Stimulated activated CD4-positive, alpha-beta T cell treated with anti-CD3 and anti-CD28 coated beads, TNF-alpha, amount 100 ng/mL, for 1 hour (primary cell): ENCODE measurements at places on chromosomes 3 and 15.

- no peak for DNase-seq
These were observed 14.5 kb downstream of the TKT start for GRCh38 chr3:53240989-53241972.

DNA sequence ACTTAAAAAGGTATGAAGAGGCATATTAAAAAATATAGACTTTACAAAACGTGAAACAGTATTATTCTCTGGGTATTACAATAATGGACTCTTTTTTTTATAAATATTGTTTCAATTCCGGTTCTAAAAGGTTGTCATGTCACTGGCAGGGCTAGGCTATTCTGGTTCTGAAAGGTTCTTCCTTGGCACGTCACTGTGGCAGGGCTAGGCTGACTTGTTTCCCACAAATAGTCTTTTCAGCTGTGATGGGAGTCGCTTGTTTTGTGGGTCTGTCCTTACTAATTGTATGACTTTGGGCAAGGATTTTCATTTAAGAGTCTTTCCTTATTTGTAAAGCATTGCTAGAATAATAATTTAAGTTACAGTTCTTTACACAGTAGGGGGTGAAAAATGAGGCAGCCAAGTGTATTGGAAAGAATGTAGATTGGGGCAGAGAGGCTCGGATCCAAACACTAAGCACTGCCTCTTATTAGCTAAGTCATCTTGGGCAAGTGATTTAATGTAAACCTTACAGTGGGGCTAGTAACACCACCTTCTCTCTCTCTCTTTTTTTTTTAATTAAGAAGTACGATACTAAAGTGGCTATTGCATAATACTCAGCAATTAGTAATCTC lies 12.4 kb upstream of the MELTF start:
- DNase-seq: no peak

GRCh38 chr3:37243820-37244748 lies 69.7 kb upstream of the LRRFIP2 start:
- DNase-seq: no peak

DNA sequence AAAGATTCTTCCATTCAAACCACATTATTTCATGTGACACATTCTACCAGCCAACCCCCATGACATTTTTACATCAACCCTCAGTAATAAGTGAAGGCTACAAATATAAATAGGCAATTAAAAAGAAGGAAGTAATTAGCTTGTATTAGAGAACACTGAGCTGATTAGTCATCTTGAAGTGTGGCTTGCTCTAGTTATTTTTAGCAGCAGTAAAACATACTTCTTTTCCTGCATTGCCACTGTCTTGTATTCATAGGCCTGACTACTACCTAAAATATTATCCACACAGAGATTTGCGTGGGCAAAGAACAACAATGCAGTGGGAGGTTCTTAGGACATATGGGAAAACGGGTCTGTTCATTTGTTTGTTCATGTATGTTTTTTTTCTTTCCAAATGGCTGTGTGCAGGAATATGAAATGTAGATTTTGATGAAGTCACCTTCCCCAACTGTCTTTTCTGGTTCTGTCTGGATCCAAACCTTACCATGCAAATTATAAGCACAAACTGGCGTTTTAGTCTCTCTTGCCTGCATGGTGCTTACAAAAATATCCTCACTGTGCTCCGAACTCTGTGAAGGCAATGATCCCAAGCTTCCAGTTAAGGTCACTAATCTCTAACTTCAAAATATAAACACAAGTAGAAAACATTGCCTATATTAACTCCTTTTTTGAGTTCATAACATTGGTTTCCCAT lies 31.5 kb upstream of the TM4SF4 start:
- no peak for DNase-seq

DNA sequence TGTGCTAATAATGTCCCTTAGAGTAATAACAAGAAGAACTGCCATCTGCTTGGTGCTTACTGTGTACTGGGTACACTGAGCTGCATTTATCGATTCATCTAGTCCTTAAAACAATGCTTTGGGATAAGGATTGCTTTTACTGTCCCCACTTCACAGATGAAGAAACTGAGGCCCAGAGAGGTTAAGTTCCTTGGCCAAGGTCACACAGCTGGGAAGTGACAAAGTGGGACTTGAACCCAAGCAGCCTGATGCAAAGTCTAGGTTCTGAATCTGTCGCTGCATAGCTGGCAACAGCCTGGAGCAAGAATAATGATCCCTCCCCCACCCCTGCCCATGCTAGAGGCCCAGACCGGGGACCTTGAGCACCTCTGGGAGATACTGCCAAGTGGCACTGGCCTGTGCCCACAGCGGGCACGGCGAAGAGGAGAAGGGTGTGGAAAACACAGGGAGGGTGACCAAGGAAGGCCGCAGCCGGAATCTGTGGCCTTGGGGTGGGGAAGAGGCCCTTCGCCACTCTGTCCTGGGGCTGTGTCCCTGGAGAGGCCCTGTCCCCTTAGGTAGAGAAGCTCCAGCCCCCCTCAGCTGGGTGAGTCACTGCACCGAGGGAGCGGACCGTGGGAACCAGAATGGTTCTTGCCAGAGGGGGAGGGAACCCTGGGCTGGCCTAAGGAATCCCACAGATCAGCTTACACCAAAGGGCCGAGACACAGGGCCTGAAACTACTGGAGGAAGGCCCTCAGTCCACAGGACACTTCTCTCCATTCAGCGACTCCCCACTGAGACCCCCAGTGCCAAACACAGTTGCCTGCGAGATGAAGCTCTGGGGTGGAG lies 3.5 kb downstream of the PLXND1 start:
- DNase-seq: no peak

GRCh38 chr3:133362539-133362938 lies 37.3 kb upstream of the BFSP2 start:
- DNase-seq: no peak

DNA sequence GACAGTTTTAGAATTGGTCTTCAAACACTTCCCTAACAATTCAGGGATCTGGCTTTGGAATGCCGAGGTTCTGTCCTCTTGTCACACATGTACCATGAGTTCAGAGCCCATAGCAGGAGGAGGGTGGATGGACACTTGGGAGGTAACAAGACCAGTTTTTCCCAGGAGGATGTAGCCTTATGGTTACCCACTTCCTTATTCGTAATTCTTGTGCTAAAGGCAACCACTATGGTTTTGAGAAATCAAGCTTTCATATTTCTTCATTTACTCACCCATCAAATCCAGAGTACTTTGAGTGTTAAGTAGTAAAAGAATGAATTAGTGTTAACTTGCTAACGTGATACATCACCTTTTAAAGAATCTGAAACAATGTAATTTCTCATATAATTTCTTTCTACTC lies 479.6 kb upstream of the ALCAM start:
- no peak for DNase-seq

DNA sequence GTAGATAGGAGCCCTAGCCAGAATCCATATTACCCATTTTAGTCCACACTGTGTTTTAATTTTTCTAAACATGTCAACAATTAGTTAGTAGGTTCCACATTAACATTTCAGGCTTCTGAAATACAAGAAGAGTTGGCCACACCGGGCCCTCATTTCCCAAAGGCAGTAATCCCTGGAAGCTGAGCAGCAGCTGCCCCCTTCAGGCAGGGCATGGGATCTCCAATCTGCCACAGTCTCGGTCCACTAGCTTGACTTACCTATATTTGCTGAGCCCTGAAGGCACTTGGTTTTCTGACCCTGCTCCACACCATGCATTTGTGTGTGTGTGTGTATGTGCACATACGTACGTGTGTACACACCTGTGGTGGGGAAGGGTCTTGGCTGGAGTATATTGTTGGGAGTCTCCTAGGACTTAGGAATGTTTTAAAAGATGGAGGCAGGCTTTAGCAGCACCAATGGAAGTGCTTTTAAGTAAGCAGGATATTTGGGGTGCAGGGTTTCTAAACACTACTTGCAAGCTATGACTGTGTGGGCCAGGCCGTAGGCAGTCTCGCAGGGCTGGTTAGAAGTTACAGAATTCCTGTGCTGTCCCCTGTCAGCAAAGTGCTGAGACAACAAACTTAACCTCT lies 71.2 kb upstream of the SOX14 start:
- no peak for DNase-seq

DNA sequence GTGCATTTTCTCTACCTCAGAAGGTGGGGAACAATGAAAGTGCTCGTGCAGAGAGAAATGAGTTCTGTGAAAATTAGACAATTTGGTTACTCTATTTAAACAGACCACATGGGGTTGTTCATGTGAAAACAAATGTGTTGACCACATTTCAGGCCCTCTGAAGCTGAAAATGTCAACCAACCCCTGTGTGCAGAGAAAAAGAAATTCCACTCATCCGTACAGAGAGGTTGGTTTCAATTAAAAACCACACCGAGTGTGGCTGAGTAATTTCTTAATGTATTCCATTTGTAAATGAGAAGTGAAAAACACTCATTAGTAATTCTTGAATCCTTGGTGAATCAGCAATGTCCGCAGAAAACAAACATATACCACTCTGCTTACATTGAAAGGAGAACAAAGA lies 46.9 kb upstream of the SLC7A14 start:
- no peak for DNase-seq

DNA sequence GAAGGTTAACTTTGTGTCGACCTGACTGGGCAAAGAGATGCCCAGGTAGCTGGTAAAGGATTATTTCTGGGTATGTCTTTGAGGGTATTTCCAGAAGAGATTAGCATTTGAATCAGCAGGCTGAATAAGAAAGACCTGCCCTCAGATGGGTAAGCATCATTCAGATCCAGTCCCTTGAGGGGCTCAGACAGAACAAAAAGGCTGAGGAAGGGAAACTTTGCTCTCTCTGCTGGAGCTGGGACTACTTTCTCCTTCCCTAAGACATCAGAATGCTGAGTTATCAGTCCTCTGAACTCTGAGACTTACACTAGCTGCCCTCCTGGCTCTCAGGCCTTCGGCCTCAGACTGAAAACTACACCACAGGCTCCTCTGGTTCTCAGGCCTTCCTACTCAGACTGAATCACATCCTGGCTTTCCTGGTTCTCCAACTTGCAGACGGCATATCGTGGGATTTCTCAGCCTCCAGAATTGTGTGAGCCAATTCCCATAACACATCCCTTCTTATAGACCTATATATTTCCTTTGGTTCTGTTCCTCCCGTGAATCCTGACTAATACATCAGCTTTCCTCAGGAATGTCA lies 982.9 kb downstream of the TUSC7 start:
- no peak for DNase-seq

DNA sequence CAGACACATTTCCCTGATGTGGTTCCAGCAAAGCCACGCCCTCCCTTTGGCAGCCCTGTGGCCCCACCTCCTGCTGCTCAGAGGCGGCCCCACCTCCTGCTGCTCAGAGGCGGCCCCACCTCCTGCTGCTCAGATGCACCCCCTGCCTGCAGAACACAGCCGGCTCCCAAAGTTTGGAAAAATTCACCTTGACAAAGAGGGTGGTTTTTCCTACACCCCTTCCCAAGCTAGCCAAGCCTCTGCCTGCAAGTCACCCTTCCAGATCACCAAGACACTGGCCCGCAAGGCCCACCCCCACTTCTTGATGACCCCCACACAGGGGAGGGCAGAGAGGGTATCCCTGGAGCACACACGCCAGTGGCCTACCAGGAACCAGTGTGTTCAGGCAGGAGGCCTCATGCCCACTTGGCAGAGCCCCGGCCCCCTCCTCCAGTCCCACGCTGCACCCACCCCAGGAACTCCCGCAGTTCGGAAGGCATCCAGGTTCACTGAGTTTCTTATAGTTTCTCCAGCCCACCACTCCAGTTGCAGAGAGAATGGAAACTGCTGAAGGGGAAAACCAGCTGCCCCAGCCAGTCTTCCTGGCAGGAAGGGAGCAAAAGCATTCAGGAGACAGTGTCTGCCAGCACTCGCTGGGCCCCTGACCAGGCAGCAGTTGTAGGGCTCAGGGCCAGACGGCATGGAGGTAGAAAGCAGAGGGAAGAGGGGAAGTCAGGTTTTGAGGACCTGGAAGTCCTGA lies 2.3 kb upstream of the HAPLN3 start:
- DNase-seq: peak; percentile 54

DNA sequence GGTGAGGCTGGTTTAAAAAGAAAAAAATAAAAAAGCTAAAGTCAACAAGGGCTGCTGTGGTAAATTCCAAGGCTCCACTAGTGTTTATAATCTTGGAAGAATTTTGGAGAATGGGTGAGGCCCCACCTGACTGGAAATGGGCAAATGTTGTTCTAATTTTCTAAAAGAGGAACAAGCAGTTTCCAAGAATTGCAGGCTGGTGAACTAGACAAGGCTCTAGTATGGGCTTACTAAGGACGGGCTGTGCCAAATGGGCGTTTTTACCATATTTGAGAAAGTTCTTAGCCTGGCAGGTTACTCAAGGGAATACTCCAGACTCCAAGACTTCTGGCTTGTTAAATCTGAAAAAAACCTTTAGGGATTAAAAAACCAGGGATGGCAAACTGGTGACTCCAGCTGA lies 67.0 kb upstream of the ABHD2 start:
- DNase-seq: no peak

GRCh38 chr3:127039719-127040118 lies 56.8 kb downstream of the PLXNA1 start:
- no peak for DNase-seq

DNA sequence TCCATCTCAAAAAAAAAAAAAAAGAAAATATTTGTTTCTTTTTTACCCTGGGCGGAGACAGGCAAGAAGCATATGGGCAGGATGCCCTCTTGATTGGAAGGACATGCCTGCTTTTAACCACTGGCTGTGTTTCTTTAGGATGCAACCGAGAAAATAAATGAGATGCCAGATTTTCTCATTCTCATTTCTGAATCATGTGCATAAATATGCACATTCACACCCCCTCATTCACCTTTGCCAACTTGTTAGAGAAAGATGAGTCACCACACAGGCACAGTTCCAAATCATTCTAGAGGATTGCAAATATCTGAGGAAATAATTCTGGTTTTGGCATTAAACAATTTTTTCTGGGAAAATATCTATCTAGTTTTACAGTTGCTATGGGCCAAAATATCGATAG lies 3.3 kb downstream of the LIPH start:
- DNase-seq: no peak

DNA sequence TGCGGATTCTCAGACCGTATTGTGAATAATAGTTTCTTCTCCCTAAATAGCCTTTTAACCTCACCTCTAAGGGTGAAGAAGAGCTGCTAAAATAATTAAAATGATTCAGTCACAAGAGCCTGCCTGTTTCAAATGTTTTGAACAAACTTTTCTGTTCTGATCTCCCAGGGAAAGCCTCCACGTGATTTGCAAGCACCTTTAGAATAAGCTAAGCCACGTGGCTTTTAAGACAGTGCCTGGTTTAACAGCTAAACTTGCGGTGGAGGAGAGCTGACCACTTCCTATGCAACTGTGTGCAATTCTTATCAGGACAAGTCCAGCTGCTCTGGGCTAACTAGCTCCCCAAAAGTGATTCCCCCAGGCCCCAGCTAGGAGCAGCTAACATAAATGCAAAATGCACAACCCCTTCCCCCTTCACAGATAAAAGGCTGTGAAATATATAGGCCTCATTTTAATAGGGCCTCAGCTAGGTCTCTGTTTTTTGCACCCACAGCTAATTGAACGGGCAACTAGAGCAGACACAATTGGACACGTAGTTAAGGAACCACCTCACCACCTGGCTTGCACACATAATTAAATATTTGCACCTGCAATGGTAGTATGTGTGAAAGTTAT lies 401.2 kb upstream of the NR2F2 start:
- DNase-seq: no peak

DNA sequence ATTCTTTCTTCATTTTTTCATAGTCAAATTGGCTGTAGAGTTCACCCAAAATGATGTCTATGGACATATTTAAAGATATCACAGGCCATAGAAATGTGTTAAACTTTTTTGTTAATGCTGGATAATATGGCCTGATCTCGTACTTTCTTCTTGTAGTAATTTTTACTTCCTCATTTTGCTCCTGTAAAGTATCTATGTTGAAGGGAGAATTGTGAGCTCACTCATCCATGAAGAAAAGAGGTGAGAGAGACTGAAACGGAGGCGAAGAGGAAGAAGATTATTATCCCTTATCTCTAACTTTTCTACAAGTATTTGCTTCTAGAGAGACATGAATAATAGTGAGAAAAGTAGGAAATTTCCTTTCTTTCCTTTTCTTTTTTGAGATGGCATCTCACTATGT lies 613.8 kb upstream of the TBL1XR1 start:
- no peak for DNase-seq
